ENCODE measurements at places on chromosomes 7 and 10.

DNA sequence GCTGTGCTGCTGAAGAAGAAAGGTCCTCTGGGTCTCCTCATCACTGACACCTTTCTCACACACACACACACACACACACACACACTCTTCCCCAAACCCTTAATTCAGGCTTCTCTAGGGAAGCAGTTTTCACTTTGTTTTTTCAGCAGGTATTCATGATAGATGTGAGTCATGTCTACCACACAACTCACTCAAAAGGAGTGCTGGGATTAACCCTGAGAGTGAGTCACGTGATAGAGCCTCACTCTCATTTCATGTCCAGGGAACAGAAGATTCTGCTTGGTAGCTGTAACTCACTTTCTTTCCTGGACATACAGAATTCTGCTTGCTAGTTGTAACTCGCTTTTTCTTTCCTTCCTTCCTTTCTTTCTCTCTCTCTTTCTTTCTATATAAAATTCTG lies 45.4 kb downstream of the VIM start:
- no peak for DNase-seq

GRCh38 chr10:132511121-132512051 lies 26.2 kb upstream of the INPP5A start:
- DNase-seq = no peak

GRCh38 chr10:74854610-74855009 lies 28.2 kb downstream of the KAT6B start:
- DNase-seq = no peak

DNA sequence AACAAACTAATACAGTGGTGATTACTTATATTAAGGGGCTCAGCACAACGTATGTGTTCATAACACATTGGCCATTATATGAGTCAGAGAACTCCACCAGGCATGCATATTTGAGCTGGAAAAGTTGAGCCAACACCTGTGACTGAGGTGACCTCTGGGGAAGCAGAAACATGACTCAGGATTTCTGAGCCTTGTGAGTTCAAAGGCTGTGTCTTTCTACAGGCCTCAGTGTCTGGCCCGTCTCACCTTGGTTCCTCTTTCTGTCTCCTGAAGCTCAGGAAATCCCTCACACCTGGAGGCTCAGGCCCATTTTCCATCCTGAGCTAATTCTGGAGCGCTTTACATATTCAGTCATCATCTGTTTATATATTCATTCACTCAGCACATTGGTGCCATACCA lies 230.9 kb upstream of the AGK start:
- no peak for DNase-seq

GRCh38 chr7:45420843-45421495 lies 153.2 kb upstream of the ADCY1 start:
- DNase-seq = no peak

DNA sequence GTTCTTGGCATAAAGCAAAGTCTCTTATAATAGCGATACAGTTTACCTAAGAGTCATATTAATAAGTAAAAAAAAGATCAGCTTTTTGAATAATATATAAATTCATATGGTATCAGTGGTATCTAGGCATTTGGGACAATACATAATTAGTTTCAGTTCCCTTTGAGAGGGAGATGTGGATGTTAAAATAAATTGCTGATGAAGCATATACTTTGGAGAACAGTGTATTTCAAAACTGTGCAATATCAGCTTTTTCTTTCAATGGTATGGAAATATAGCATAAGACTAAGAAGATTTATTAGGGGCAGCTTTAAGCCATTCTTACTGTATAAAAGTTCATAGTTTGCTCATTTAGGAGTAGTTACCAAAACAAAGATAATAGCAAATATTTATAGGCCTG lies 35.5 kb downstream of the MDFIC start:
- DNase-seq = no peak
